ENCODE measurements at places on chromosomes 5 and 9. TPM values are rescaled to one million over a fixed set of nuclear protein-coding genes. Genes with fewer than 3 reads are reported as not detected.

DNA sequence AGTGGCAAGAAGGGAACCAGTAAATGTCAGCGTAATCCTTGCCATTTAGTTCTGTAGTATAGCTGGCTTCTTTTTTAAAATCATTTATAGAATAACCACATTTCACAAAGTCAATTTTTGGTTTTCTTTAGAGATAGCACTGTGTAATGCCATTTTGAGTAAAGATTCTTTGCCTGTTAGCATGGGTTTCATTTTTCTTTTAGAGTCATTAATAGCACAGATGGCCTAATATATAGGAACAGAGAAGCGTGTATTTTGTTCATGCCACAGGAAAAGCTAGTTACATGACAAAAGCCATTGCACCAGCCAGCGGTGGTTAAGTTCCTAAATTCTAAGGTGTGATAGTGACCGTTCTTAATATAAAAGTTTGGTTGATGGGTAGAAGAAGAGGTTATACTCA is 1363.9 kb downstream of the MAT2B start:
- no peak for DNase-seq

GRCh38 chr9:77751341-77752091 is 103.4 kb upstream of the GNA14 start:
- no peak for DNase-seq

DNA sequence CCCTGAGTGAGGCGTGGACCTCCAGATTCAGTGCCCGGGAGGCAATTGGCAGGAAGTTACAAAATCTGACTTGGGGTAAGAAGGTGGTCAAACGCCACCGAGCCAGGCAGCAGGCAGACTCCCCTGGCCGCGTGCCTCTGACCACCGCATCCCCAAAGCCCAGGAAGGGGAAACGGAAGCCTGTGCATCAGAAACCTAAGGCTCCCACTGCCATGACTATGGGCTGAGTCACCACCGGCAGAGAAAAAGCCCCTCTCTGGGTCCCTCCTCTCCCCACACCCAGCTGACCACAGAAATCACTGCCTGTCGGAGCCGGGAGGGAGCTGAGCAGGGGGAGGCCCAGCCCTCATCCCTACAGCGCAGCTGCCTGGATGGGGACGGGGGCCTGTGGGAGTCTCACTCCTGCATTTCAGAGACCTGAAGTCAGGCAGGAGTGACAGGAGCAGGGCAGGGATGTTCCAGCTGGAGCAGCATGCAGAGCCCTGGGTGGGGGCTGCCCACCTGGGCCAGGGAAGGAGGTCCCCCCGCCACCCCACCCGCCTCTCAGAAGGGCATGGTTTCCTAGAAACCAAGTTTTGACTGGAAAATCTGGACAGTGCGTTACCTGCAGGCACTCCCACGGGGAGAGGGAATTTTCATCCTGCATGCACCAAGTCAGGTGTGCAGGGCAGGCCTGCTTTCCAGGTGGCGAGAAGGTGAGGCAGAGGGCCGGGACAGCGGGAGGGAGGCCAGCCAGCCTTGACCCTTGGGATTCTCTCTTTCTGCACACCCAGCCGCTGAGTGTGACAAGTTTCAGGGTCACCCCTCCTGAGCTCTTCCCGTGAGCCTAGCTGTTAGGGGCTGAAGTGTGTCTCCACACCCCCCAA is 68.2 kb downstream of the LRSAM1 start:
- peak; percentile 54 for DNase-seq

GRCh38 chr9:124855944-124856765 is 2.9 kb downstream of the WDR38 start:
- no peak for DNase-seq

- DNase-seq: no peak
Observed at GRCh38 chr5:135343413-135343812, 55.6 kb downstream of the MACROH2A1 start.

DNA sequence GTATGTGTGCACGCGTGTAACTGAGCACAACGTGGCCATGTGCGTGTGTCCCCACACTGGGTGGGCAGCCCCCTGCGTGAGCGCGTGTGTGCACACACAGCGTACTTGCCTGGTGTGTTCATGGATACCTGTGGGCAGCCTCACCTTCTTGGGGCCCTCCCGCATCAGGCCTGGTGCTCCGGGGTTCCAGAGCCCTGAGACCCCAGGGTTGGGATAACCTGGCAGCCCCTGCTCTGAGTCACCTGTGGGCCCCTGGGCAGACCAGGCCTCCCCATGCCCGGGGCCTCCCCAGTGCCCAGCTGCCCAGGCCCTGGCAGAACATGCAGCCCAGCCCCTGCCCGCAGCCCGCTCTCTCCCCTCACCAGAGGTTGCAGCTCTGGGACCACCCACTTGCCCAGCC is 25.2 kb downstream of the LHX3 start:
- no peak for DNase-seq

GRCh38 chr5:87361536-87362213 is 51.1 kb downstream of the CCNH start:
- DNase-seq: no peak

GRCh38 chr9:78472111-78472510 is 175.2 kb downstream of the PSAT1 start:
- no peak for DNase-seq

Gene TMEM174
- not detected for total RNA-seq

Gene ECSCR
- 34.3 TPM for total RNA-seq

Gene NMUR2
- not detected for total RNA-seq

Gene PCDHGA2
- total RNA-seq: 2.6 TPM

Gene EGFL7
- 134 TPM for total RNA-seq

Gene ADAMTSL1
- 2.0 TPM for total RNA-seq

Gene MGAT1
- 277 TPM for total RNA-seq
